ENCODE measurements at places on chromosomes 5 and 9. TPM values are rescaled to one million over a fixed set of nuclear protein-coding genes. Genes with fewer than 3 reads are reported as not detected.

TRIM7 gene
- 1.2 TPM for total RNA-seq

GGTA1 gene
- total RNA-seq = 12.8 TPM

PCDHGA5 gene
- 8.3 TPM for total RNA-seq

CCNO gene
- not detected for total RNA-seq

ACTL7B gene
- total RNA-seq = not detected

ORM2 gene
- total RNA-seq = not detected

PCSK1 gene
- 0.68 TPM for total RNA-seq

ARL10 gene
- 16.9 TPM for total RNA-seq

FOXD4L4 gene
- total RNA-seq = not detected

IFNB1 gene
- not detected for total RNA-seq

ST8SIA4 gene
- 1.4 TPM for total RNA-seq

TPM2 gene
- total RNA-seq = 8,131 TPM

GFPT2 gene
- total RNA-seq = 19.1 TPM

INSYN2B gene
- 0.16 TPM for total RNA-seq

OR1J4 gene
- not detected for total RNA-seq

OR1J2 gene
- not detected for total RNA-seq

C5orf58 gene
- not detected for total RNA-seq

LRRC19 gene
- total RNA-seq = not detected

PFN3 gene
- not detected for total RNA-seq

ZNF782 gene
- 18.2 TPM for total RNA-seq

CCDC171 gene
- total RNA-seq = 3.1 TPM

FBN2 gene
- total RNA-seq = 0.55 TPM

DMGDH gene
- total RNA-seq = 5.3 TPM

RNF44 gene
- 14.4 TPM for total RNA-seq

TMEM215 gene
- total RNA-seq = not detected

BSPRY gene
- 0.28 TPM for total RNA-seq

GPRIN1 gene
- total RNA-seq = 0.33 TPM

SLC25A2 gene
- not detected for total RNA-seq

NRARP gene
- total RNA-seq = not detected

SLC26A2 gene
- total RNA-seq = 7.2 TPM

SCGB3A2 gene
- total RNA-seq = not detected

CMBL gene
- total RNA-seq = 10.0 TPM

ADAMTS13 gene
- total RNA-seq = 1.9 TPM

AJM1 gene
- 4.3 TPM for total RNA-seq

LRRC26 gene
- not detected for total RNA-seq

TAF1L gene
- total RNA-seq = not detected

FOXD4L3 gene
- not detected for total RNA-seq
